ENCODE measurements at places on chromosomes 1 and 21. TPM values are rescaled to one million over a fixed set of nuclear protein-coding genes. Genes with fewer than 3 reads are reported as not detected.

DNA sequence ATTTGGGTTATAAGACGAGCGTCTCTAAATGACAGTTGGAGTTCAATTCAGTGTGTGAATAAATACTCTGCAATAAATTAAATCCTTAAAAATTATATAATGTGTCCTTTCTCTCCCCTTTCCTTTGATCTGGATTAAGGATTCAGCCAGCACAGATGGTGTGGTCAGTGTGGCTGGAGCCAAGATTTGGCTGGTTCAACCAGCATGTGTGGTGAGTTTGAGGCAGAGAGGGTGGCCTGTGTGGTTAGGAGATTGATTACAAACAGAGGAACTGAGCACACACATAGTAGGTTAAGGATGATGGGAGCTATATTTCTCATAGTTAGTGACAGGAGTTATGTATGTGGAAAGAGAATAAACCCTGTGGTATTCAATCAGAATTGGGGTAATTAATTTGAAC, 14.2 kb upstream of the AMIGO1 start:
- DNase-seq = no peak

DNA sequence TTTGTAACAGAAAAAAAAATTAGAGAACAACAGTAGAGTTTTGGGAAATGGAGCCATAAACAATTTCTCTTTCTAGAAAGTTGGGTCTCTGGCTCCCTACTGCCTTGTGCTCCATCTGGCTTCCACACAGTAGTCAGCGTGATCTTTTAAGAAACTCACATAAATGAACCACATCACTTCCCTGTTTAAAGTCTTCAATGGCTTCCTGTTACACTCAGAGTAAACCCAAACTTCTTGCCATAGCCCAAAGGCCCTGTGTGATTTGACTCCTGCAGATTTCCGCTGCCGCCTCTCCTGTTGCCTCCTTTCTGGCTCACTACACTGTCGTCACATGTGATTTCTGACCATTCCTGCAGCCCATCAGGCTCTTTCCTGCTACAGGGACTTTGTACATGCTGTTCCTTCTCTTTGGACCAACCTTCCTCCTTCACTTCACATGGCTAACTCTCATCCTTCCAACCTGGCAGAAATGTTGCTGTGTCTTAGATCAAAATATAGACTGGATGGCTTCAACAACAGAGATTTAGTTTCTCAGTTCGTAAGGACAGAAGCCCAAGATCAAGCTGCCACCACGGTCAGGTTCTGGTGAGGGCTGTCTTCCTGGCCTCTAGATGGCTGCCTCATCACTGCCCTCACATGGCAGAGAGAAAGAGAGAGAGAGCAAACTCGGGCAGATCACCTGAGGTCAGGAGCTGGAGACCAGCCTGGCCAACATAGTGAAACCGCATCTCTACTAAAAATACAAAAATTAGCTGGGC, 34.0 kb downstream of the OPRD1 start:
- no peak for DNase-seq

- no peak for DNase-seq
Measured at GRCh38 chr1:221720545-221720944, 21.3 kb downstream of the DUSP10 start.

GRCh38 chr1:56132520-56132919, 446.8 kb downstream of the PLPP3 start:
- DNase-seq = no peak

- no peak for DNase-seq
Measured at GRCh38 chr1:63668298-63668697, 75.1 kb downstream of the PGM1 start.

DNA sequence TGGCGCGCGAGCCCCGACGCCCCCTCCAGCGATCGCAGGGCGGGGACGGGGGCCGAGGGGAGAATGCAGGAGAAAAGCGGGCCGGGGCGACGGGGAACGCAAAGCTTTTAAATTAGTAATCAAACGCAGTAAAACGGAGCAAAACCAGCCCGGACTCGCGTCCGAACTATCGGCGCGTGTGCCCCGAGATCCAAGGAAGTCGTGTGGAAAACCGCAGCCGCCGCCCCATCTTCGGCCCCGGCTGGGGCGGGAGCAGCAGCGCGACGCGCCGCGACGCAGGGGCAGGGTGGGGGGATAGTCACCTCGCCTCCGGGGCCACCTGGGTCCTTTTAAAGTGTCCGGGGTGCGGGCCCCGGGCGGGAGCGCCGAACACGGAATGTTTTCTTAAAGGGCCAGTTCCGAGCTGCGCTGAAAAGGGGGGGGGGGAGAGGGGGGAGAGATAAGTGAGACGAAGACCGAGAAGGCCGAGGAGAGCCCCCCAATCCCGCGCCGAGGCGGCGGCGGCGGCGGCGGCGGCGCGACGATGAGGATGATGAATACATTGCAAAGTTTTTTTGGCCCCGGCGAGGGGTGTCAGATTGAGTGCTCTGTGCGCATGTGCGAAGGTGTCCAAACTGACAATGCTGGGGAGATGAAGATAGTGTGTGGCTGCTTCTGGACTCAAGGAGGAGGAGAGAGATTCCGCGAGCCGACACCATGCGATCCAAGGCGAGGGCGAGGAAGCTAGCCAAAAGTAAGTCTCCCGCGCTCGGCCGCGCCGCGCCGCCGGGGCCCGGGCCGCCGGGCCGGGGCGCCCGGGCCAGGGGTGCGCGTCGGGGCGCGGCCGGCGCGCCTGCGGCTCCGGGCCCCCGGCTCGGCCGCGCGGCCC, at the start of gene PRDM16:
TSS of gene PRDM16 (plus strand) at position 640 of the 868 bp plus-strand sequence. CDS start at position 697, 57 bp downstream.
- no peak for DNase-seq

DNA sequence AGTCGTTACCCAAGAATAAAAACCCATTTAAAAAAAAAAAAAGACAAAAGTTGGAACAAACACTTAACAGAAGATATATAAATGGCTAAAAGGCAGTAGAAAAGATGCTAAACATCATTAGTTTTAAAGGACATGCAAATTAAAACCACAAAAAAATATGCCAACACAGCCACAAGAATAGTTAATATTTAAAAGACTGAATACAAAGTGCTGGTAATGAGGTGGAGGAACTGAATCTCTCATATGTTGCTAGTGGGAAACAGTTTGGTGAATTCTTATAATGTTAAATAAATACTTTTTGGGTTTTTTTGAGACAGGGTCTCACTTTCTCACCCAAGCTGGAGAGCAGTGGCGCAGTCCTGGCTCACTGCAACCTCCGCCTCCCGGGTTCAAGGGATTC, 10.0 kb downstream of the LRRC40 start:
- no peak for DNase-seq

DNA sequence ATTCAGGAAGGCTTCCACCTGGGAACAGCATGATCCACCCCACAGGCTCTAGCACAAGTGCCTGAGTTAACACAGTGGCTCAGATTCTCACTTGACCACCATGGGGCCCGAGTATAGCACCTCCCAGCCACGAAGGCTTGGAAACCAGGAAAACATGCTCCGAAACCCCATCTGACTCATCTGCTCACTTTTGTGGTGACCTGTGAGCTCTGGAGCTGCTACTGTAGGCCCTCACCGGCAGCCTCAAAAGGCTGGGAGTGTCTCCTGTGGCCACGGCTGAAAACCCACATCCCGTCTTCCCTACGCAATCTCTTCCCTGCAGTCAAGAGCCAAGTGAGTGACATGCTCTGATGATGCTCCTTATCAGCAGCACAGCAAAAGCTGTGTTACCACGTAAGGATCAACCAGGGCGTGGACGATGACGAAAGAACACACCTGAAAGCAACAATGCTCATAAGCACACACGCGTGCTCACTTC, 81.4 kb downstream of the TGFBR3 start:
- peak; percentile 94 for DNase-seq

- no peak for DNase-seq
Measured at GRCh38 chr1:226710501-226710900, 28.6 kb downstream of the ITPKB start.

GRCh38 chr1:85378534-85378933, 86.4 kb downstream of the DDAH1 start:
- DNase-seq = no peak

DNA sequence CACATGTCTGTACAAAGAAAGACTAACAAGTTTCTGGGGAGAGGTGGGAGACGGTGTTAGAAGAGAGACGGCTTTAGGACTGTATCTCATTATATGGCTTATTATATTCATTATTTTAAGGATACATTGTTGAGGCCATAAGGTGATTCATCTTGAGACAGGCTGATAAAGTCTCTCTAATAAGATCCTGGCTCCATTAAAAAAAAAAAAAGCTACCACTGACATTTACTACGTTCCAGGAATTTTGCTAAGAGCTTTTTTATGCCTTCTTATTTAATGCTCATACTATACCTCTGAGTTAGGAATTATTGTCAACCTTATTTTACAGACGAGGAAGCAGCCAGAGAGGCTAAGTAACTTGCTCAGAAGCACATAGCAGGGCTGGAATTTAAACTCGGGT, 173.7 kb downstream of the GABPA start:
- no peak for DNase-seq

DNA sequence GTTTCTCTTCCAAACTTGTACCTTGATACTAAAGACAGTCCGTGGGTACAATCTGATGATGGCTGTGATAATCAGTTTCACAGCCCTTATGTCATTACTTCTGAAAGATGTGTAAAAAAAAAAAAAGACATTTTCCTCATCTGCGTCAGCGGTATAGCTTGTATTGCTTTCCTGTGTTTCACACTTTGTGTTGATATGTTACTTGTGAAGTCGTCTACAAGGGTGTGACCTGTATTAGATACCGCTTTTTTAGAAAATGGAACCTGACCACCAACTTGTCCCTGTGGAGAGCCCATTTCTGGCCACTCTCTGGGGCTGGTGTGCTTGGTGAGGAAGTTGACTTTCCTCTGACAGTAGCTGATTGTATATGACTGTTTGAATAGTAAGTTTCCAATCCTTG, 50.5 kb downstream of the PEX14 start:
- no peak for DNase-seq

GRCh38 chr1:6538956-6539355, 15.4 kb downstream of the NOL9 start:
- no peak for DNase-seq

- no peak for DNase-seq
Measured at GRCh38 chr1:214537219-214537618, 14.2 kb downstream of the PTPN14 start.

GRCh38 chr21:38787461-38788274, 18.1 kb upstream of the ETS2 start:
- DNase-seq = no peak

DNA sequence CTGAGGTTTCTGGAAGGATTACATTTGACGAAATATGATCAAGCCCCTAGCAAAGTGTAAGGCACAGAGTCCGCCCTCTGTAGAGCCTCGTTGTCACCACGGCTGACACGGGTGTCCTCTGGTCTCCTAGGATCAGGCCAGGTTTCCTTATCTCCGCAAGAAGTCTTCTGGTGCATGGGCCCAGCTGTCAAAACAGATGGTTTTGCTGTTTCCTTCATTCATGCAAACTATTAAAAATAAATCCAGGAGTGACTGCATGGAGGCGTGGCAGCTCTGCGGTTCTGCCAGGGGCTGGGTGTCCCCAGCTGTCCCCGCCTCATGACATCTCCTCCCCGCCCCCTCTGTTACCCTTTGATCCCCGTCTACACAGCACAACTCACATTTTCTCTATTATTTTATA, 209.0 kb downstream of the DYRK1A start:
- DNase-seq = no peak

DNA sequence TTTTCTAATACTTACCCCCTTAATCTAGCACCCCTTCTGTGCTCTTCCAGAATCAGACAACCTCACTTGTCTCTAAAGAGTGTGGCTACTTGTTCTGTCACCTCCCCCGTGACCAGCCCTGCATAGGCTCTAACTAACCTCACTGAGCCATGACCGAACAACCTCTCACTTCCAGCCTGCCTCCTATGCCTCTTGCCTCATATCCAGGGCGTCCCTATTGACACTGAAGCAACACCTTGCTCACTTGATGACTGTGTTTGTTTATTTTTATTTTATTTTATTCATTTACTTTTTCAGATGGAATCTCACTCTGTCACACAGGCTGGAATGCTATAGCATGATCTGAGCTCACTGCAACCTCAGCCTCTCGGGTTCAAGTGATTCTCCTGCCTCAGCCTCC, 235.1 kb upstream of the B3GALT2 start:
- no peak for DNase-seq

GRCh38 chr1:171883849-171884248, 42.6 kb downstream of the DNM3 start:
- no peak for DNase-seq

- no peak for DNase-seq
Measured at GRCh38 chr1:3907031-3907534, 7.0 kb upstream of the C1orf174 start.

GRCh38 chr1:67793562-67793961, 39.7 kb downstream of the GNG12 start:
- no peak for DNase-seq

- DNase-seq = no peak
Measured at GRCh38 chr1:115277276-115277675, 60.8 kb downstream of the NGF start.

DNA sequence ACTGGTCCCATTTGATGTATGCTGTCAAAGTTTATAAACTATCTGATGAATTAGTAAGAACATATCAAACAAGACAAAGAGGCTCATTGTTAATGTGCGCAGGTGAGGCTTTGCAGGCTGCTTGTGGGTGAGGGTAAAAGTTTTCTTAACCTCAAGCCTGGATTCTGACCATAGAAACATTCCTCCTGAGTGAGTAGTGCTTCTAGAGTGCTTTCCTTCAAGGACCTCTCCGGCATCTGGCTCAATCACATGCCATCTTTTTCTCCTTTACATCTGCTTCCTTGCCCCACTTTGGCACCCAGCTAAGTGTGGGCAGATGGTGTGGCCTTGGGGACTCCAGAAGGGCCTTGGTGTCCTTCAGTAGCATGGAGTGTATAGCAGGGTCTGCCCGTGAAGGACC, 104.0 kb downstream of the ROR1 start:
- no peak for DNase-seq

DNA sequence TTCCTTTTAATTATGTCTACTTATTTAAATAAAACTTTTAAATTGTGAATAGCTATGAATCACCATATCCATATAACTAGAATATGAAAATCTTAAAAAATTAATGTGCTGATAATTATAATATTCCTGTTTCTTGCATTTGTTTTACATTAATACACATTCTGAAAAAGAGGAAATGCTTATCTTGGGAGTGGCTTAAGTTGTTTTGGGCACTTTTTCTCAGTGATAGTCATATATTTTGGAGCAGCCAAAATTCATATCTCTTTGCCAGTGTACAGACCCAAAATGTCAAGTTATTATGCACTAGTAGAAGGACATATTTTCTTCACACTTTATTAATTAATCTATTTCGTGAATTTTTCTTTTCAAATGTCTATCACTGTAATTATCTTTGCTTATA, 838.5 kb downstream of the USP25 start:
- DNase-seq = no peak

- DNase-seq = no peak
Measured at GRCh38 chr1:43068911-43069310, 103.2 kb downstream of the EBNA1BP2 start.

- DNase-seq = no peak
Measured at GRCh38 chr1:29728703-29729102, 492.4 kb downstream of the PTPRU start.

POLR3GL gene
- 25.5 TPM for total RNA-seq

MPZ gene
- 12.4 TPM for total RNA-seq

CFHR2 gene
- total RNA-seq = not detected

TDRD5 gene
- not detected for total RNA-seq

S100A5 gene
- total RNA-seq = not detected

PPP1R15B gene
- total RNA-seq = 72.8 TPM

OR10K2 gene
- total RNA-seq = not detected

SLC30A7 gene
- total RNA-seq = 29.9 TPM

KCNE2 gene
- total RNA-seq = 0.51 TPM

ELF3 gene
- total RNA-seq = 0.19 TPM

BMP8B gene
- 0.16 TPM for total RNA-seq

Data from naive thymus-derived CD4-positive, alpha-beta T cell (primary cell).